Purkinje cell (primary cell): ENCODE measurements at places on chromosomes 7 and 10. TPM values are rescaled to one million over a fixed set of nuclear protein-coding genes. Genes with fewer than 3 reads are reported as not detected.

NXPH1 gene
- 4.6 TPM in 1 of 2 replicates, not detected in the other for polyA plus RNA-seq

ADCYAP1R1 gene
- 1.1 and 1.6 TPM in 2 replicates for polyA plus RNA-seq

PNLIPRP2 gene
- polyA plus RNA-seq = not detected in 2 replicates

TMEM213 gene
- not detected in 2 replicates for polyA plus RNA-seq

XRCC2 gene
- 0.25 and 0.75 TPM in 2 replicates for polyA plus RNA-seq

PRPS1L1 gene
- not detected in 2 replicates for polyA plus RNA-seq

EPO gene
- not detected in 2 replicates for polyA plus RNA-seq

PLA2G12B gene
- 0.28 TPM in 1 of 2 replicates, not detected in the other for polyA plus RNA-seq

TASOR2 gene
- polyA plus RNA-seq = 15.6 and 18.1 TPM in 2 replicates

PLAC9 gene
- polyA plus RNA-seq = 2.4 TPM in 1 of 2 replicates, not detected in the other

FOXI2 gene
- polyA plus RNA-seq = not detected in 2 replicates

DKK1 gene
- polyA plus RNA-seq = 1.2 TPM in 1 of 2 replicates, not detected in the other

SPOCK2 gene
- 71.1 and 128 TPM in 2 replicates for polyA plus RNA-seq

IDI2 gene
- polyA plus RNA-seq = not detected in 2 replicates

HOXA1 gene
- polyA plus RNA-seq = not detected in 2 replicates

CYP17A1 gene
- polyA plus RNA-seq = not detected in 2 replicates

TAS2R4 gene
- polyA plus RNA-seq = 1.1 TPM in 1 of 2 replicates, not detected in the other

SLC16A9 gene
- polyA plus RNA-seq = 1.8 and 2.5 TPM in 2 replicates

FAM25C gene
- not detected in 2 replicates for polyA plus RNA-seq

C10orf67 gene
- polyA plus RNA-seq = 0.27 TPM in 1 of 2 replicates, not detected in the other

OR2A14 gene
- not detected in 2 replicates for polyA plus RNA-seq

CRYGN gene
- not detected in 2 replicates for polyA plus RNA-seq

AKR1D1 gene
- not detected in 2 replicates for polyA plus RNA-seq

CALML5 gene
- polyA plus RNA-seq = not detected in 2 replicates

CYP2C19 gene
- 0.94 and 2.6 TPM in 2 replicates for polyA plus RNA-seq

ST8SIA6 gene
- not detected in 2 replicates for polyA plus RNA-seq

GNAI1 gene
- 250 and 276 TPM in 2 replicates for polyA plus RNA-seq

SVOPL gene
- not detected in 2 replicates for polyA plus RNA-seq

LRIT1 gene
- polyA plus RNA-seq = not detected in 2 replicates

ANAPC16 gene
- 90.7 and 91.8 TPM in 2 replicates for polyA plus RNA-seq

RAPGEF5 gene
- 16.7 and 28.7 TPM in 2 replicates for polyA plus RNA-seq

SUN3 gene
- not detected in 2 replicates for polyA plus RNA-seq

NEUROD6 gene
- polyA plus RNA-seq = 0.11 and 21.4 TPM in 2 replicates

SKIDA1 gene
- polyA plus RNA-seq = 0.07 and 1.9 TPM in 2 replicates

FKBP9 gene
- 87.0 and 97.6 TPM in 2 replicates for polyA plus RNA-seq
